RWPE1 (cell line): ENCODE measurements at places on chromosomes 16 and 17.

- no peak for DNase-seq
Observed at GRCh38 chr16:30601966-30602365, 8.2 kb downstream of the ZNF689 start.

DNA sequence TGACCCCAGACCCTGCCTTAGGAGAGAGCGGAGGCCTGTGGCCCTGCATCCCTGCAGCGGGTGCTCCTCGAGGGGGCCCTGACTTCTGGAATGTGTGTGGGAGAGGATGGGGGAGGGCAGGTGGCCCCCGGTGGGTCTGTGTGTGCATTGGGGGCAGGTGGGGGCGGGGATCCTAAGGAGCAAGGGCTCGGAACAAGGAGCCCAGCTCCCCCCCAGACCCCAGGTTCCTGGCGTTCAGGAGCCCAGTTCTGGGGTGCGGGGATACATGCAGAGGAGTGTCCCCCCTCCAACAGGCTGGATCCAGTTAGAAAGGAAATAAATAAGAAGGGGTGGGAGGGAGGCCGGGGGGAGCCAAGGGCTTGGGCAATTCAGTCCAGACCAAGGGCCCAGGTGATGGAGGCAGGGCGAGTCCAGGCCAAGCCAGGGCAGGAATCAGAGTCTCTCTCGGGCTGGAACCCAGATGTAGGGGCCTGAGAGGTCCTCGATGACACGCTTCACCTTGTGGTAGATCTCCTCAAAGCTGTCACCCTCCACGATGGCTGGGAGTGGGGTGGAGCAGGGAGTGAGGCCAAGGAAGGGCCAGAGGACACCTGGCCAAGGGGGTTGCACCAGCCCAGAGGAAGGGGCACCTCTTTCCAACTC is 11.2 kb upstream of the ASGR1 start:
- no peak for DNase-seq

GRCh38 chr16:89599451-89599858 is 14.0 kb upstream of the DPEP1 start:
- no peak for DNase-seq

DNA sequence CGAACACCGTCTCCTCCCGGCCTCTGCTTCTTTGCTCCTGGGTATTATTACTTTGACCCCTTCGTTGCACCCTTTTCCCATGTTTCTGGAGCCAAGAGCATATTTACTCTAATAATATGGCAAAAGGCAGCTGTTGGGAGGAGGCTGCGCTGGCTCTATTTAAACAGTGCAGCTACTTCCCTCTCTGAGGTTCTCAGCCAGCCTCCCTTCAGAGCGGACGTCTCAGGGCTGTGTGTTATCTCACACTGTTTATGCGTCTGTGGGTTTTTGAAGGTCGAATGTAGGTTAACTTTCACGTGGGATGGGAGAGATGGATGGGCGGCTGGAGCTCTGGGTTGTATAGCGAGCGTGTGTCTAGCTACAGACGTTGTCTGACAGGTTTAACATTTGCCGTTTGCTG is 45.3 kb downstream of the COX4I1 start:
- DNase-seq, result no peak

GRCh38 chr16:16992975-16993765 is 477.6 kb downstream of the XYLT1 start:
- no peak for DNase-seq

DNA sequence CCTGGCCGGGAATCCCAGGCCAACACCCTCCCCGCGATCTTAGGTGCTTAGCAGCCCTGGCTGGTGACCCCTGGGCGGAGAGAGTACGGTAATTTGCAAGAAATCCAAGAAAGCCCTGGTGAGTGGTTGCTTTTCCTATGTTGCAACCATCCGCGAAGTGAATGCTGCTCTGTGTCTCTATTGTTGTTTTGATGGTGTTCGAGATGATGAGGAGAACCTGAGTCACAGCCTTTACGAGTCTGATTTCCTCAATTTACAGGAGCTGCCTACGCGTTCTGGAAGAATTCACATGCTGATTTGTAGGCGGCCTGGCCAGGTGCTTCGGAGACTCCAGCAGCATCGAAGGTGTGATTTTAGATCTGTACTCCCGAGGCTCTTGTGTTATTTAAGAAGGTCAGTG is 63.3 kb downstream of the TMEM235 start:
- peak; percentile 79 for DNase-seq

DNA sequence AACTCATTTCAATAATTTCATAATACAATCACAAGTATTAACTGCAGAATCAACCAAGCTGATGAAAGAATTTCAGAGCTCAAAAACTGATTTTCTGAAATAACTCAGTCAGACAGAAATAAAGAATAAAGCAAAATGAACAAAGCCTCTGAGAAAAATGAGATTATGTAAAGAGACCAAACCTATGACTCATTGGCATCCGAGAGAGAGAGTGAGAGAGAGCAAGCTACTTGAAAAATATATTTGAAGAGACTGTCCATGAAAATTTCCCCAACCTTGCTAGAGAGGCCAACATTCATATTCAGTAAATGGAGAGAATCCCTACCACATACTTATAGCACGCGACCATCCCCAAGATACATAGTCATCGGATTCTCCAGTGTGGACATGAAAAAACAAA is 1376.4 kb downstream of the CDH11 start:
- no peak for DNase-seq

DNA sequence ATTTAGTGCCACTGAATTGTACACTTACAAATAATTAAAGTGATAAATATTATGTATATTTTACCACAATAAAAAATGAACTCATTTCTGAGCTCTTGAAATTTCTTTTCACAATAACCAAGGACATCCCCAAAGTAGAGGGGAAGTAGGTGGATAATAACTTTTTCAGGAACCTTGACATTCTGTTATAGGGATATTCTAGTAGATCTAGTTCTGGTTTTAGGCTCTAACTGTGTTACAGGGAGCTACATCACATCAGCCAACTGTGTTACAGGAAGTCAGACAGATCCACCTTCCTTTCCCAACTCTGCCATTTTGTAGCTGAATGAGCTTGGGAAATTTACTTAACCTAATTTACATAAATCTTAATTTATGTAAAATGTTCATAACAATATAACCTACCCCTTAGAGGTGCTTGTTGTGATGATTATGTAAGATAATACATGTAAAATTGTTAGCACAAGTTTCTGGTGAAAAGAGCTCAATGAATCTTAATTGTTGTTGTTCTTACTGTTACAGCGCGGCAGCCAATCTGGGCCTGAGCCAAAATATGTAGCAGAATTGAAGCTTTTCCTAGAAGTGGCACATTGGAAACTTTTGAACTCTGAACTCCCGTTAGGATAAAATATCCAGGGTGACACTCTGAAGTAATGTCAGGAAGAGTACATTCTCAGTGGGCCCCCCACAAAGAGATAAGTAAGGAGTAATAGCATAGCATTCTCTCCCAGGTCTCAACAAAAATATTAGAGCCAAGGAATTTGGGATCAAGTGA is 169.8 kb downstream of the AATF start:
- DNase-seq, result no peak

DNA sequence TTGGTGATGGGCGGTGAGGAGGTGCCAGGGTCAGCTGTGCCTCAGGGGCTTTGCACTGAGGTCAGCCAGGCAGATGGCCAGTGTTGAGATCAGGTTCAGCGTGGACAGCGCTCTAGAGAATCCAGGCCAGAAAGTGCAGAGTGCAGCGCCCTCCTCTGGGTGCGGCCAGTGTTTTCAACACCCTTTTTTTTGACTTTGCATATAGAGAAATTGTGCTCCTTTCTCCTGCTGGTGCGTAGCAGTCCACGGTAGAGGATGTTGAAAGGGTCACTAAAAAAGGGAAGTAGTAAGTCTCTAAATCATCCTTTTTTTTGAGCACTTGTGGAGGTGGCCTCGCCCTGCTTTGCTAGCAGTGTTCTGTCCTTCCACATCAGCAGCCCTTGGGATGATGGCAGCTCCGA is 53.9 kb downstream of the BANP start:
- DNase-seq, result no peak

GRCh38 chr17:12983991-12984884 is 33.6 kb downstream of the ELAC2 start:
- DNase-seq, result no peak

DNA sequence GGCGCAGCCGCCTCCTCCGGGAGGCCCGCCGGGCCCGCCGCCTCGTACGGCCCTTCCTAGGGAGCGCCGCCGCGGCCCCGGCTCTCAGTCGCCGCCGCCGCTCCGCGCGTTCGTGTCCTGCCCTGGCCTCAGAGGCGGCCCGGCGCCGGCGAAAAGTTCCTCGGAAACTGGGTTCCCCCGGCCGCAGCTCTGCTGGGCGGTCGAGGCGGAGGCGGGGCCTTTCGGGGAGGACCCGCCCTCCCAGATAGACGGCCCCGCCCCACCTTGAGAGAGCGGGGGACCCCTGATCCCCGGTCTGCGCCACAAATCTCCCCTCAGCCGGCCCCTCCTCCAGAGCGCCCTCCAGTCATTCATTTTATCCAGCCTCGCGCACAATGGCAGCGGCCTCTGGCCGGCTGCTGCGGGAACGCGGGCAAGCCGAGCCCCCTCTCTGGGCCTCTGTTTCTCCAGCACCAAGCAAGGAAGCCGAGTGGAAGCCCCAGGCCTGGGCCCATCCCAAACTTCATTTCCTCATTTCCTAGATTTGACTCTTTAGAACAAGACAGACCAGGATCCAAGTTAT is at the start of gene SREBF1:
SREBF1 (minus strand) TSS at position 169 of the 562 bp plus-strand sequence. CDS start 169 bp downstream, outside the sequence.
- peak; percentile 61 for DNase-seq

GRCh38 chr16:65524997-65525396 is 403.1 kb upstream of the CDH11 start:
- no peak for DNase-seq

DNA sequence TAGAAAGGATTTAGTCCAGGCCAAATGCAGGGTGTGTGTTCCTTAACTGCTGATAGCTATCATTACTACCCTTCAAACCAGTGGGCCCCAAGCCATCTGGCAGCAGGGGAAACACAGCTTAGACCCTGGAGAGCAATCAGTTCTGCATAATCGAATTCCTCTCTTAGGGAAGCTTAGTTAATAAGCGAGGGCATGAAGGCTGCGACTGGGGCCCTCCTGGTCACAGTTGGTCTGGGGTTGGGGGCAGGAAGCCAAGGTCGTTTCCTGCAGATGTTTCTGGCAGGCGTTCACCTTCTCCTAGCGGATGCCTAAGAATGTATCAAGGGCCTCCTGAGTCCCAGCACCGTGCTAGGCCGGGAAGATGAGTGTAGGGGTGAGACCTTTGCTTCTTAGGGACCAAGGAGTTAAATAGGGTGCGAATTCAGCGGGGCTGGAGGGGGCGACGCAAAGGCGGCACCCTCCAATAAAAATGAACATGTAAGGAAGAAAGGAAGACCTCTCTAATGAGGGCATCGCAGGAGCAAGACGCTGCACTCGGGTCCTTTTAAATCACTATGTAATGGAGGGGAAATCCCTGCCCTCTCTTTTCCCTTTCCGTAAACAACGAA is 16.5 kb upstream of the EEF2K start:
- DNase-seq, result no peak
